IgD-negative memory B cell (primary cell): ENCODE measurements at places on chromosomes 2 and 18. TPM values are rescaled to one million over a fixed set of nuclear protein-coding genes. Genes with fewer than 3 reads are reported as not detected.

CXCR4 gene
- 862 TPM for polyA plus RNA-seq

UCN gene
- 1.6 TPM for polyA plus RNA-seq

PAIP2B gene
- polyA plus RNA-seq = 3.1 TPM

AQP12A gene
- not detected for polyA plus RNA-seq

SMC6 gene
- polyA plus RNA-seq = 43.8 TPM

RNU2-63P gene
- polyA plus RNA-seq = not detected

ZC3H6 gene
- polyA plus RNA-seq = 7.5 TPM

IL36G gene
- polyA plus RNA-seq = not detected

HNMT gene
- polyA plus RNA-seq = not detected

CYTIP gene
- 83.6 TPM for polyA plus RNA-seq

ACMSD gene
- polyA plus RNA-seq = not detected

HOXD13 gene
- not detected for polyA plus RNA-seq

KLHL14 gene
- polyA plus RNA-seq = 22.5 TPM
